ENCODE measurements at places on chromosomes 2 and 18. TPM values are rescaled to one million over a fixed set of nuclear protein-coding genes. Genes with fewer than 3 reads are reported as not detected.

PRR30 gene
- not detected for total RNA-seq

GPR35 gene
- 0.13 TPM for total RNA-seq

GRCh38 chr2:168622559-168622958 lies 166.5 kb downstream of the CERS6 start:
- no peak for DNase-seq

GRCh38 chr2:34547900-34548299 lies 948.8 kb upstream of the FAM98A start:
- DNase-seq, result no peak

DNA sequence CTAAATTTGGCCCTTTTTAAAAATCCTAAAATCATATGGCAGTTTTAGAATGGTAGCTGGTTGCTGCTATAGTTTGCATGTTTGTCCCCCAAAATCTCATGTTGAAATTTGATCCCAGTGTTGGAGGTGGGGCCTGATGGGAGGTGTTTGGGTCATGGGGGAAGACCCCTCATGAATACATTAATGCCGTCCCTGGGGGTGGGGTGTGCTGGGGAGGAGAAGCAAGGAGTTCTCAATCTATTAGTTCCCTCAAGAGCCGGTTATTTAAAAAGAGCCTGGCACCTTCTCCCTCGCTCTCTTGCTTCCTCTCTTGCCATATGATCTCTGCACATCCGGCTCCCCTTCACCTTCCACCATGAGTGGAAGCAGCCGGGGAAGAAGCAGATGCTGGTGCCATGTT lies 20.8 kb downstream of the GPATCH11 start:
- DNase-seq, result no peak

IGFBP2 gene
- 60.4 TPM for total RNA-seq

- no peak for DNase-seq
These were observed 785.2 kb upstream of the GYPC start for GRCh38 chr2:125870746-125871145.

DNA sequence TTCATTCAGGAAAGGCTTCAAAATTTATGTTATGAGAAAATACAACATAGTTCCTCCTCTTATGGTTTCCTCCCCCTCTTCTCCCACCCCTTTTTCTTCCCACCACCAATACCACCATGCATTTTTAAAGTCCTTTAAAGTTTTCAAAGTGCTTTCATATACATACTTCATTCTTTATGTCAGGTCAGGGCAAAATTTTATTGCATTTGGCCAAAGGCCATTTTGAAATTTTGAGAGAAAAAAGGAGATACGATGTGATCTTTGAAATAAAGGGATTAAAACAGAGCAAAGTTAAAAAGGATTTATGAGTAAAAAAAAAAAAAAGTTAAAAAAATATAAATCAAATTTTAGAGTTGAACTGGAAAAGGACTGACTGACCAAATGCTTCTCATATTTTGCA lies 792.5 kb upstream of the FANCL start:
- no peak for DNase-seq

DNA sequence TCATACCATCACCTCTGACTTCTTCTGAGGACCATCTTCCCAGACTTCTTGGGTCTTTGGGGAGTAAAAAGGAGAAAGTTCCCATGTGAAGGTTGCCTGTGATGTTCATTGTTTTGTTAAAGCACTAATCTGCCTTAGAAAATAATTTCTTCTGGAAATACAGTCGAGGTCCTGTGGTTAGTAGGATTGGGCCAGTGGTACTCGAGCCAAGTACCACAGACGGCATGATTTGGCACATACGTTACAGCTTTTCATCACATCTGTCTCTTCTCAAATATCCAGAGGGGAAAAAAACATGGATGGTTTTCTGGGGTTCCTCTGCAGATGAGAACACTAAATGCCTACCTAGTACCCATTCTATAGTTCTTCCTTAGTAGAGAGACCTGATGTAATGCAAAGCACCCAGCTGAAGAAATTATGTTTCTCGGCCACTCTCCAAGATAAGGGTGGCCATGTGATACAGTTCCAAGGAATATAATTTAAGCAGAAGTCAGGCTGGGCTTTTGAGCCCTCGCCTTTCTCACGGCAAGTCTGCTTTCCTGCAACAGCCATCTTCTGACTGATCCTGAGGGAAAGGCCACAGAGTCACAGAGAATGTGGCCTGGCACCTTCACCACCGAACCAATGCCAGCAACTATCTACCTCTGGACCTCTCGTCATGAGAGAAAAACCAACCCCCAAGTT lies 161.0 kb downstream of the RNF152 start:
- no peak for DNase-seq

PMAIP1 gene
- 13.7 TPM for total RNA-seq

GRCh38 chr2:148303161-148303560 lies 282.3 kb downstream of the MBD5 start:
- no peak for DNase-seq

AKAIN1 gene
- not detected for total RNA-seq

DNA sequence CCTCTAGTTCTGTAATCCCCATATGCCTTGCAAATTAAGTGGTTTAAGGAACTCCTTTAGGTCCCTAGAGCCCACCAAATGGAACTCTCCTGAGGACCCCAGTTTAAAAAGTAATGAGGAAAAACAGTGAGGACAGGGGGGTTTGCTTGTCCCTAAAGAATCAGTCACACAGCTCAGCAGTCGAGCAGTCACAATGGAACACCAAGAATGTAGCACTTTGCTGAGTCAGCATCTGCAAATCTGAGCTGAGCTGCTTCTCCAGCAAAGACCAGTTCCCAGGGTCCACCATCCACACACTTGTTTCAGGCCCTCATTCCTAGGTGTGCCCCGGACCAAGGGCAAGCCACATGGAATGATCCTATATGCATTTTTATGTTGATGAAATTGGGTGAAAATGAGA lies 46.2 kb upstream of the NEDD4L start:
- DNase-seq, result no peak

DNA sequence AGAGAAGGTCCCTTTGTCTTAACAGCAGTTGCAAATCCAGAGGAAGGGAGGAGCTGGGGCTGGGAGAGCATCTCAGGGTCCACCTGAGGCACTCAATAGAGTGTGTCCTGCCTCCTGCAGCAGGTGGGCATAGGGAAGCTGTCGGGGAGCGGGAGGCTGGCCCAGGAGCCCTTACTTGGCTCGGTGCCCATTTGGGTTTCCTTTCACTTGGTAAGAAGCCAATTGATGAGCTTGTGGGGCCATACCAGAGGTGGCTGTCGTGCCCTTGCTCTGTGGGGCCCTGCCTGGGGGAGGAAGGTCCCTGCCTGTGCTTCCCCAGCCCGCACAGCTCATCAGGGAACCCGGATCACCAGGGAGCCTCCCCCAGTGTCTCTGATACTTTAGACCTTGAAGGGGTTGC lies 229.7 kb downstream of the DYSF start:
- no peak for DNase-seq

DNAJC5G gene
- total RNA-seq, result not detected

- peak; percentile 39 for DNase-seq
These were observed 218.1 kb downstream of the WDR7 start for GRCh38 chr18:56869189-56869777.

FEV gene
- not detected for total RNA-seq

GKN2 gene
- total RNA-seq, result not detected

DNA sequence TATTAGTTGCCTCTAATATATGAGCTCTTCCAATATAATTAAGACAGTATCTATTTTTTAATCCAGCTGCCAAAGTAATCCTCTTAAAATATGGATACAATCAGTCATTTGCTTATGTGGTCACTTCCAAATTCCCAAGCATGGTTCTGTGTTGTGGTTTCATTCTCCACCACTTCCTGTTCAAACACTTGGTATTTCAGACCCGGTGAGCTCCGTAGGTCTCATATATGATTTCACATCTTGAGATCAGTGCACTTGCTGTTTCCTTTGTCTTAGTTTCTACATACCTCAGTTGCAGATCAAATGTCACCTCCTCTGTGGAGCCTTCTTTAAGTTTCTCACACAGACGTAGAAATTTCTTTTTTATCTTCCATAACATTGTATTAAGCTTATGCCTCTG lies 254.2 kb downstream of the KCNS3 start:
- DNase-seq, result no peak

DNA sequence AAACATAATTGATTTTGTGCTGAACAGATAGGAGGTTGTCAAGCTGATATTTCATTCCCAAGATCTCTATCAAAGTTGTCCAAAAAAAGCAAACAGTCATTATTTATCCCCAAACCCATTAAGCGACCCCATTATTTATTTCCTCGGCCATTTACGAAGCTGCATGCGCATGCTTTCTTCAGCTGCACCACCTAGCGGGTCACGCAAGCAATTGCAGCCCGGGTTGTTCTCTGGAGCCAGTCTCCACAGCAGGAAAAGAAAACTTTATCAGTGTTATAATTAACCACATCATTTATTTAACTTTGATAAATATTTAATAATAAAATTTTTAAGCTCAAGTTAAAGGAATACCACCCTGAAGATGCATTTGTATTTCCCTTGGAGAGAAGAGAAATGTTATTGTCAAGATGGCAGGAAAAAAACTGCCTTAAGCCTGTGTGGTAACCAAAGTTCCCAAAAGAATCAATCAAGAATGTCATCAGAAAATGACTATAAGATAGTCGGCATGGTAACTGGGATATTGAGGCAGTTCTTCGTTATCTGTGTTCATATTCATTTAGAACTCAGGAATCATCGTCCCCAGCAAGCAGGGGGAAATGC lies 304.7 kb downstream of the FBXO15 start:
- DNase-seq, result no peak

PRKAG3 gene
- not detected for total RNA-seq

GRCh38 chr2:29834036-29834540 lies 87.3 kb downstream of the ALK start:
- no peak for DNase-seq

- DNase-seq, result no peak
These were observed 24.9 kb upstream of the PID1 start for GRCh38 chr2:229296016-229296415.

GRCh38 chr2:147094077-147094476 lies 750.8 kb upstream of the ACVR2A start:
- DNase-seq, result no peak

DNA sequence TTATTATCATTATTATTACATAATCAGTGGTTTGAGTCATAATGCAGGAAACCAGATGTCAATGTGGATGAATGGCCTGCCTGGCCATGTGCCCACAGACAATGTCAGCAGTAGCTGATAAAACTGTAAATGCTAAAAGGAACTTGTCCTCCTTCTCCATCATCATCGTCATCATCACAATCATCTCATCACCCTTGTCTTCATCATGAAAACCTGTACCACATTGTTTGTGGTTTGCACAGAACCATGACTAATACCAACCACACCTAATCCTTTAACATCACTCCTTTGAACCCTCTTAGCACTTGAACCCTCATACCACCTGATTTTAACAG lies 96.0 kb downstream of the HNMT start:
- peak; percentile 52 for DNase-seq

DNA sequence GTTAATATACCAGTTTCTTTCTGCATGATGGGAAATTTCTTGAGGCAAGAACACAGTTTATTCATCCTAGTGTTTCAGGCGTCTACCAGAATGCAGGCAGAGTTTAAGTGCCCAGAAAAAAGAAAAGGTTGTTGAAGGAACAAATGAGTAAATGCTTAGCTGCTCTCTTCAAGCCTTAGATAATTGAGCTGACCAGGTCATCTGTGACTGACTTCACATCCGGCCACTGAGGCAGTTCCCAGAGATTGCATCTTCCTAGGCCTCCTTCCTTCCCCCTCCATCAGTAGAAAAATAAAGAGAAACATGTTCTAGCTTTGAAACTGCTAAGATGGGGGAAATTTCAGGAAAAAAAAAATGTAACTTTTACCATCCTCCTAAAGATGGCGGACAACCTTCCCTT lies 9.4 kb upstream of the TMEM163 start:
- DNase-seq, result no peak

GRCh38 chr2:144329472-144329871 lies 190.4 kb downstream of the ZEB2 start:
- DNase-seq, result no peak

DNA sequence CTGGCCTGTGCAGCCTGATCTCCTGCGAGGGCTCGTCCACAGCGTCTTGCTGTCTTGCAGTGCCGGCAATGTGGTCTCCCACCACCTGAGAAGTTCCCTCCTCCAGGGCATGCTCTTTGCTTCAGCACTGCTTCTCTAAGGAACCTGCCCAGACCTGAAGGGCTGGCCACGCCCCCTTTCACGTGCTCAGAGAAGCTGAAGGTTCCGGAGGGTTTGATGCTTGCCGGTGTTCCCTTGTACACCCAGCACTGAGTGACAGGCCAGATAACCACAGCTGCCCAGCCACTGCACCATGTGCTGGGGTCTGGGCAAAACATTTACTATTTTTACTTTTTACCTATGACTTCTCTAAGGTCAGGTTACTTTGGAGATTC lies 1.7 kb upstream of the POLR2D start:
- no peak for DNase-seq

BCL2 gene
- total RNA-seq, result 1.3 TPM

INHA gene
- not detected for total RNA-seq

DNA sequence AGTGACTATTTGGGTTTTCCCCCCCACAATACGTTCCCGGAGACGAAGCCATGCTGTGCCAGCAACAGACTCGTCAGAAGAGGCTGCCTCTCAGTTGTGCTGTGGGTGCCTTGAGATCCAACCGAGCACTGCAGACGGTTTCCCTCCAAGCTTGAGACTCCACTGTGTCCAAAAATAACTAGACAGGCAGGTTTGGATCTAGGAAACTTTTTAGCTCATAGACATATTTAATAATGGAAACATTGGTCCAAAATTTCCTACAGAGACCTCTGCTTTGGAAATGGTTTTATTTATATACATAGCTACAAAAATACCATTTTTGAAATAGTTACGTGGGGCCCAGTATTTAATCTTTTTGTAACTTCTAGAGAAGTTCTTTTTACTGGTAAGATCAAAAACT lies 63.1 kb upstream of the SPATS2L start:
- no peak for DNase-seq

DNA sequence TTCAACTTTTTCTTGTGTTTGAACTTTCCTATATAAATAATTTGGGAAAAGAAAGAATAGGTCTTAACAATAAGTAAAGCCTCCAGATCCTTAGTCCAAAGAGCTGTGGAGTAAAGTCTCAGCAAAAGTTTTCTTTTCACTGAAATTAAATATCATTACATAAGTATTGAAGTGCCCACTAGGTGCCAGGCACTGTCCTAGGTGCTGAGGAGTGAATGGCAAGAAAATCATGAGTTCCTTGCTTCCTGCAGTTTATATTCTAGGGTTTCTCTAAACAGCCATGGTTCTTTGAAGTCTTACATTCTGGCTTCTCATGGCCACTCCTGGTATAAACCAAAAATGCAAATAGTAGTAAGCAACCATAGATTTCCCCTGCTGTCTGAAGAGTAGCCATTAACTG lies 59.7 kb downstream of the SPP2 start:
- DNase-seq, result no peak

DNA sequence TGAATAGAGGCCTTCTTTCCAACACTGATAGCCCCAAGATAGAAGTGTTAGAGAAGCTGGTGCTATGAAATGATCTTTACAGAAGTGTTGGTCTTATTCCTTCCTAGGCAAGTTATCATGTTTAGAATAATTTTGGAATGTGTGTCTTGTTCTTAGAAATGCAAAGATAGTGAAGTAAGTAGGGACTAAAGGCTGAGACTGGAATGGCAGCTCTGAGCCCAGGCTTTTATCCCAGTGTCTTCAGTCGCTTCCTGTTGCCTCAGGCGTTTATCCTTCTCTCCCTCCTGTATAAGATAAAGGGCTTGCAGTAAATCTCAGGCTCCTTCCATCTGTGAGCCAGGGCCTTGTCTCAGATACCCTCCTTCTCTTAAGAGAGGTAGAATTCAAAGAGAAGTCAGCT lies 218.1 kb downstream of the TPGS2 start:
- no peak for DNase-seq

POTEE gene
- 0.07 TPM for total RNA-seq
